ENCODE measurements at places on chromosomes 2 and 18. TPM values are rescaled to one million over a fixed set of nuclear protein-coding genes. Genes with fewer than 3 reads are reported as not detected.

- DNase-seq, result no peak
- peaks cover 4% of the 10 kb centered on the region for H3K36me3 ChIP-seq
- no peak overlapping the region for H3K4me3 ChIP-seq
- H3K4me1 ChIP-seq, result no peaks in the 10 kb centered on the region
Observed at GRCh38 chr2:176769021-176769420, 443.6 kb upstream of the HNRNPA3 start.

DNA sequence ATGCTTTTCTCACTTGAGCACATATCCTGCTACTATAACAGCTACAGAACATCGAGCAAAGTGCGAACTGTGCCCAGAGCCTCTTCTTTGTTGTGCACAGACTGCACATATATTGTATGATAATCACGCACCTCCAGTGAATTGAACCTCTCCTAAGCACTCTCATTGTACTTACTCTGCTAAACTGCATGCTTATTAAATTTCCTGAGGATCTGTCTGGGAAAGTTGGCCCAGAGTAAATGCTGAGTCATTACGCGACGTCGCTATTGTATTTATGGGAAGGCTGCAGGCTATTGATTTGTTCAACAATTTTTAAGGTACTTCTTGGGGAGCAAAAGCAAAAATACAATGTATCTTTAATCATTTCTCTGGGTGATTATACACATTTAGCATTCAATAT lies 399.6 kb upstream of the DSEL start:
- H3K36me3 ChIP-seq, result no peaks in the 10 kb centered on the region
- no peak overlapping the region for H3K4me3 ChIP-seq
- no peaks in the 10 kb centered on the region for H3K27me3 ChIP-seq
- no peak overlapping the region for H3K27ac ChIP-seq
- no peaks in the 10 kb centered on the region for H3K4me1 ChIP-seq

DNA sequence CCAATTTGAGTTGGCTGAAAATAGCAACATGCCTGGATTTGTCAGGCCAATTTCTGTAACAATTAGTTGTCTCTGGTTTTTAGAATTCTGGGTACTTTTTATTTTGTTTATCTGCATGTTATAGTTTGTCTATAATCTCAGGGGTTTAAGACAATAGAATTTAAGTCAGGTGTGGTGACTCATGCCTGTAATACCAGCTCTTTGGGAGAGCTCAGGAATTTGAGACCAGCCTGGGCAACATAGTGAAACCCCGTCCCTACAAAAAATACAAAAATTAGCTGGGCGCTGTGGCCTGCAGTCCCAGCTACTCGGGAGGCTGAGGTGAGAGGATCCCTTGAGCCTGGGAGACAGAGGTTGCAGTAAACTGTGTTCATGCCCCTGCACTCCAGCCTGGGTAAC lies 114.4 kb upstream of the GLS start:
- peaks cover 6% of the 10 kb centered on the region for H3K4me1 ChIP-seq
- no peak for DNase-seq
- H3K27ac ChIP-seq, result no peak overlapping the region
- H3K4me3 ChIP-seq, result no peak overlapping the region
- no peaks in the 10 kb centered on the region for H3K36me3 ChIP-seq
- peaks cover 17% of the 10 kb centered on the region for H3K27me3 ChIP-seq

DNA sequence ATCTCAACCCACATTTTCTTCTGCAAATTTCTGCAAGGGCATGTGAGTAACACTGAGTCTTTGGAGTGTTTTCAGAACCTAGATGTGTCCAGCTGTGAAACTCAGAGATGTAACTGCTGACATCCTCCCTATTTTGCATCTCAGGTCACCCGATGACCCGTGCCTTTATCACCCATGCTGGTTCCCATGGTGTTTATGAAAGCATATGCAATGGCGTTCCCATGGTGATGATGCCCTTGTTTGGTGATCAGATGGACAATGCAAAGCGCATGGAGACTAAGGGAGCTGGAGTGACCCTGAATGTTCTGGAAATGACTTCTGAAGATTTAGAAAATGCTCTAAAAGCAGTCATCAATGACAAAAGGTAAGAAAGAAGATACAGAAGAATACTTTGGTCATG lies 8.0 kb downstream of the UGT1A1 start:
- H3K27ac ChIP-seq, result no peak overlapping the region
- H3K27me3 ChIP-seq, result peaks cover 58% of the 10 kb centered on the region
- H3K4me1 ChIP-seq, result no peaks in the 10 kb centered on the region

PTCD3 gene
- 142 TPM for total RNA-seq

PIEZO2 gene
- not detected for total RNA-seq

HOXD13 gene
- total RNA-seq, result not detected
